ENCODE measurements at places on chromosomes 1 and 21.

DNA sequence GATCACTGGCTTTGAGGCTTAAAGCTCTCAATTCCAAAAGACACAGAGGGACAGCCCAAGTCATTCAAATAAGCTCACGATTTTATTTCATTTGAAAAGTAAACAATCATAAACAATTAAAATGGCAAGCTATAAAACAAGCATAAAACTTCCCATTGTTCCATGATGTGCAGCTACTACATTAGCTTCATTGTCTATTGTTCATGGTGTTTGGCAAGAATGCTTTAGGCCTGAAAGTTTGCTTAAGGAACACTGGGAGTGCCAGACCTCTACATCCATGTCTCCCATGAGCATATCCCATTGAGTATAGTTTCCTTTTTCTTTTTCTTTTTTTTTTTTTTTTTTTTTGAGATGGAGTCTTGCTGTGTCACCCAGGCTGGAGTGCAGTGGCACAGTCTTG, 286.1 kb upstream of the ESRRG start:
- DNase-seq: no peak

DNA sequence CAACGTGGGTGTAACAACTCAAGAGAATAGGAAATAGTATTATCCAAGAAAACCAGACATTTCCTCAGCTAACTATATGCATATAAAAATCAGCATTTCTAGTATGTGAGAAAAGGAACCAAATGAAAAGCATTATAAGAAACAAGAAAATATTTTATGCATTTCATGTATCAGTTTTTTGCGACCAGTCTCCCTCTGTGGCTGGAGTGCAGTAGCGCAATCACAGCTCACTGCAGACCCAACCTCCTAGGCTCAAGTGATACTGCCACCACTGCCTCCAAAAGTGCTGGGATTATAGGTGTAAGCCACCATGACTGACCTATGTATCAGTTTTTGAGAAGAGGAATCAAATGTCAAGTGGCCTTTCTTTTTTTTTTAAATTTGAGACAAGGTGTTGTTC, 31.0 kb downstream of the SLC16A1 start:
- DNase-seq: no peak

GRCh38 chr1:234316937-234317336, 56.3 kb upstream of the COA6 start:
- no peak for DNase-seq

GRCh38 chr1:159548126-159548525, 12.3 kb upstream of the OR10J5 start:
- no peak for DNase-seq

DNA sequence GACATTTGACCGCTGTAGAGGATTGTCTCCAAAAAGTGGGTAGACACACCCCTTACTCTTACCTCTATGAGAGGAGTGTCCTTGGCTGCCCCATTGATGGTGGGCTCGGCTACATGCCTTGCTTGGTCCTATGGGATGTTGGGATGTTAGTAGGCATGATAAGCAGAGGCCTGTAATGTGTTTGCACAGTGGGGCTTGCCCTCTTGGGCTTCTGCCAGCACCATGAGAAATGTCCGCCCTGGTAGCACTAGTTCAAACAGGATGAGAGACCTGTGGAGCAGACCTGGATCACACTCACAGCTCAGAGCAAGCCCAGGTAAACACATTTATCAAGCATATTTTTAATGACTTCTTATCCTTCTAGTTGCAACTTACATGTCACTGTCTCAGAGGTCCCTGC, 54.2 kb downstream of the SH3GLB1 start:
- DNase-seq: no peak

GRCh38 chr1:54537611-54538010, 10.4 kb upstream of the ACOT11 start:
- no peak for DNase-seq

- DNase-seq: no peak
Observed at GRCh38 chr1:3417082-3417739, 37.3 kb upstream of the ARHGEF16 start.
